ENCODE measurements at places on chromosomes 11 and 22.
A peak's percentile ranks its signal among the peaks of the same experiment; 100 is the strongest.

DNA sequence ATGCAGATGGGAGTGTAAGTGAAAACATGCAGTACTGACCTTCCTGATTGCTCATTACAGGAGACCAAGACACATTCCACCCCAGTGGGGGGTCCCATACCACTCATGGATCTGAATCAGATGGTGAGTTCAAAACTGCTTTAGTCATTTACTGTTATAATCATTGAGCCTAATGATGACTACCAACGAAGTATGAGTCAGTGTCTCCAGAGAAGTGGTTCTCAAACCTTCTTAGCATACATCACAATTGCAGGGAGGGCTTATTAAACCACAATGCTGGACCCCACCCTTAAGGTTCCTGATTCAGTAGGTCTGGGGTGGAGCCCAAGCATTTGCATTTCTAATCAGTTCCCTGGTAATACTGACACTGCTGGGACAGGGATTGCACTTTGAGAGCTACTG is 75.8 kb downstream of the CD44 start:
- peak; percentile 98 for DNase-seq

DNA sequence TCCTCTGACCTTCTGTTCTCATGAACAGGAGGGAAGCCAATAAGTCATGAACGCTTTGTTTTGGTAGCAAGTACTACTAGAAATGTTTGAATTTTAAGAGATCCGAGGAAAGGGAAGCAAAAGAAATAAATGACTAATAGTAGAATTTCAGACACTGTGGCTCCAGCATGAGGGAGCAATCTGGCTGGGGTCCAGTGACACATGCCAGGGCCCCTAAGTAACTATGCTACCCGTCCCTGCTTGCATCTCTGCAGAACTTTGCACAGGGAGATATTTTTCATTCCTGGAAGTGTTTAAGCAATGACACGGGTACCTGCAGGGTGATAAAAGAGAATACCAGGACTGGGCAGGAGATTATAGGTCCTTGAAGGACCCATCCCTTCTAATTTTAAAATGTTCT is 7.3 kb upstream of the ADAMTS8 start:
- DNase-seq = peak; percentile 66

DNA sequence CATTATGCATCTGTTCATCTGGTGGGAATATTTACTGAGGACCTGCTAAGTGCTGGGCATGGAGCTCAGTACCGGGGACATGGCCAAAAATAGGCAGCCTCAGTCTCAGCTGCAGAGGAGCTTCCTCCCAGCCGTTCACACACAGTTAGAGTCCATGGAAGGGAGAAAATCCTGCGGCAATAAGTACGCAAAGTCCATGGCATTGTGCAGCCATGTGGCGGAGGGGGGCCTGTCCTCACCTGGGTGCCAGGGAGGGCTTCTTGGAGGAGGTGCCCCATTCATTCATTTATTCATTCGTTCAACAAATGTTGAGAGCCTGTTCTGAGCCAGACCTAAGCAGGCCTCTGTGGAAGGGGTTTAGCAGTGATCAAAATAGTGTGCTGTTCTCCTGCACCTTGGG is 59.3 kb upstream of the ANO1 start:
- DNase-seq = no peak

DNA sequence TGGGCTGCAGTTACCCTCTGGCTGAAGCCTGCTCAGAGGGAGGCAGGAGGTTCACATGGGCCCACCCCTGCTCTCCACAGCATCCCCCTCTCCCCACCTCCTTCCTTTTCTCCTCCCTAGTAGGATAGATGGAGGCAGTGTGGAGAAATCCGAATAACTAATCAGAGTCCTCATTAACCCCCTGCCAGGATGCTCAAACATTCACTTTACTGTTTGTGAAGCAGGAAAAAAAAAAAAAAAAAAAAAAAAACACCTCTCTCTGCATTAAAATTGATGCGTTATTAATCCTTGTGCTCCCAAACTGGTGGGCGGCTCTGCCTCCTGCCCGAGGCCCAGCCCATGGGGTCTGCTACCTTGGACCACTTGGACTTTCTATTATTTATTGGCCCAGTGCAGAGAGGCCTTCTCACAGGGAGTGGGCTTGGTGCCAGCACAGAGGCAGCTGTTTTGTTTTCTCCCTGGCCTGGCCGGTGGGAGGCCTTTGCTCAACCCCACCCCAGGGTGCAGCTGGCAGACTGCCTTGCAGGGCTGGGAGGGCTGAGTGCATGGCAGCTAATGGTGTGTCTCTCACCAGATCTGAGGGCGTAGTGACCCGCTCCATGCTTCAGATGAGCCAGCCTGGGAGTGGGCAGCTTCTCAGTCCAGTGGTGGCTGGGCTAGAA is 150.7 kb downstream of the PKNOX2 start:
- DNase-seq = no peak

GRCh38 chr22:38817196-38817595 is 23.3 kb upstream of the DNAL4 start:
- DNase-seq = no peak

DNA sequence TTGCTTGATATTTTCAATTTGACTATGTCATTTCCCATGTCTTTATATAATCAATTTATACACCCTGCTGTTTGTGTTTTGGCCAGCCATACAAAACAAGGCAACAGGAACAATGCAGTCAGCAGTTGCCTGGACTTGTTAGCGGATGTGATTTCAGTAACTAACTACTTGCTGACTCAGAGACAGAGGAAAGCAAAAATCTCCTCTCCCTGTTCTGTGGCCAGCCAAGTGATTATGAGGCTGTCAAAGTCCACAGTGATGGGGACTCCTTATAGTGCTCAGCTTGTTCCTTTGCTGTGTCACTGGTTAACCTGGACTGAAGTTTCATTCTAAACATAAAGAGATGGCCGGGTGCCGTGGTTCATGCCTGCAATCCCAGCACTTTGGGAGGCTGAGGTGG is 32.6 kb upstream of the APLP2 start:
- DNase-seq = peak; percentile 66

DNA sequence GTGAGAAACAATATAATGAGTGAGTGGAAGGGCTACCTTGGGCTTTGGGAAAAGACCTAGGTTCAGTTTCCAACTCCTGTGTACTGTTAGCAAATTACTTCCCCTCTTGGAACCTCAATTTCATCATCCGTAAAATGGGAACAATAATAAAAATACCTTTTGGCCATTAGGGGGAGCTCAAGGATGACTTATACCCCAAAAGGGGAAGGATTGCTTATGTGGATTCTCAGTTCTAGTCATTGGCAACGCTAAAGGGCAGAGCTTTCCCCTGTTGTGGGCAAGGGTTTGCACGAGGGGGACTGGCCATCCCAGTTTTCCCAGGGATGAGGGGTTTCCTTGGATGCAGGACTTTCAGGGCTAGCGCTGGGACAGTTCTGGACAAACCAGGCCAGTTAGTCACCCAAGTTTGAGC is 3.1 kb upstream of the COMMD9 start:
- peak; percentile 60 for DNase-seq

GRCh38 chr11:57639321-57640067 is 10.2 kb downstream of the YPEL4 start:
- DNase-seq = peak; percentile 63

DNA sequence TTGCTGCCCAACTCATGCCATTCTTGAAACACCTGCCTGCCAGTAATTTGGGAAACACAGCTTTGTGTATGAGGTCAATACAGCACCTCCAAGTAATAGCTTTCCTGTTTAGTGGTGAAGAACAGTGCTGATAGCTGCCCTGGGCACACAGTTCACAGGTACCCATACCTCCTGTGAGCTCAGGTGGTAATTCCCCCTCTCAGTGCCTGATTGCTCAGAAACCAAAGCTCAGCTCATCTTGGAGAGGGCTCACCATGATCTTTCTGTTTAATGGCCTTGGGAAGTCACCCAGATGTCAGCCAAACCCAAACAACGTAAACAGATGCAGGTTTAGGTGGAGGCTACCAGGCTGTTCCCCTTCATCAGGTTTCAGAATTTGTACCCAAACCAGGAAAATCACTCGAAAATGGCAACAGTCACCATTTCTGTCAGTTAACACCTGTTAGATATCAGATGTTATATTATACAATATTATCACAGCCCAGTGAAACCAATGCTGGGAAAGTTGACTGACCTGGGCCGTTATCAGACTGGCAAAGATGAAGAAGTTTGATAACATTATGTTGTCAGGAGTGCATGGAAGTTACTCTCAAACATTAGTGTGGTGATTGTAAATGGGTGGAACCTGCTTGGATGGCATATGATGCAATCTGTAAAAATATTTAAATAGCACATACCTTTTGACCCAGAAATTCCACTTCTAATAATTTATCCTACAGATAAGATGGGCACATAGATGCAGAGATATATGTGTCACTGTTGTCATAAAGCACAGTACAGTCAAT is 18.9 kb downstream of the VSTM5 start:
- no peak for DNase-seq

DNA sequence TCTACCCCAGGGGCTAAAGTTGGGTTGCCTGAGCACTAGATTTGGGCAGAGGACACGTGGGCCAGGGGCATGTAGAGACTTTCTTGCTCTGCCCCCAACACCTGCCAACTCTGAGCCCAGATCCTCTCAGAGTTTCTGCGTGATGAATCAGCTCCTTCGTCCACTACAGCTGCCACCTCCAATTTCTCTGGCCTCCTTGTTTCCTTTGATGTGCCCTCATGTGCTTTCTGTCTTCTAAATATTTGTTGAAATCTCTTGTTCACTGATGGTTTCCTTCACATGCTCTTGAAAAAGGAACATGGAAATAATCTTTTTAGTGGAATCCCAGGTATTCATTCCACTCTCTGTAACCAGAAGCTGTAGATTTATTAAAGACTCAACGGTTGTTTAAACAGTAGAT is 8.0 kb downstream of the IZUMO1R start:
- no peak for DNase-seq

GRCh38 chr11:69834811-69835800 is 15.9 kb upstream of the FGF3 start:
- no peak for DNase-seq

GRCh38 chr11:87394924-87395323 is 357.2 kb downstream of the TMEM135 start:
- no peak for DNase-seq

DNA sequence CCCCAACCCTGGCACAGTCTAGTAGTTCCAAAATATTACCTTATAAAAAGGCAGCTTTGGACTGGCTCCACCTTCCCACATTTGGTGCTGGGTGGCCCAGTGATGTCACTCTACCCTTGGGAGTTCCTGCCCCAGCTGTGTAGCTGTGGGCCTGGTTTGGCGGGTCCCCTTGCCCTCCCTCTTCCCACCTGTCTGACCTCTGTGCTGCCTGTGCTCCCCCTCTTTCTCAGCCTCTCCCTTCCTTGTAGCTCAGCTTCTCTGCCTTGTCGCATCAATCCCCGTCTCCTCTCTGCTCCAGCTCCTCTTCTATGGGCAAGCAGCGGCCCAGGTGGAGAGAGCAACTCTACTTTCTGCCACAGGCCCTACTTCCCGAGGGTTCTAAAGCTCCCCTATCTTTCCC is 54.6 kb downstream of the CHRDL2 start:
- no peak for DNase-seq

DNA sequence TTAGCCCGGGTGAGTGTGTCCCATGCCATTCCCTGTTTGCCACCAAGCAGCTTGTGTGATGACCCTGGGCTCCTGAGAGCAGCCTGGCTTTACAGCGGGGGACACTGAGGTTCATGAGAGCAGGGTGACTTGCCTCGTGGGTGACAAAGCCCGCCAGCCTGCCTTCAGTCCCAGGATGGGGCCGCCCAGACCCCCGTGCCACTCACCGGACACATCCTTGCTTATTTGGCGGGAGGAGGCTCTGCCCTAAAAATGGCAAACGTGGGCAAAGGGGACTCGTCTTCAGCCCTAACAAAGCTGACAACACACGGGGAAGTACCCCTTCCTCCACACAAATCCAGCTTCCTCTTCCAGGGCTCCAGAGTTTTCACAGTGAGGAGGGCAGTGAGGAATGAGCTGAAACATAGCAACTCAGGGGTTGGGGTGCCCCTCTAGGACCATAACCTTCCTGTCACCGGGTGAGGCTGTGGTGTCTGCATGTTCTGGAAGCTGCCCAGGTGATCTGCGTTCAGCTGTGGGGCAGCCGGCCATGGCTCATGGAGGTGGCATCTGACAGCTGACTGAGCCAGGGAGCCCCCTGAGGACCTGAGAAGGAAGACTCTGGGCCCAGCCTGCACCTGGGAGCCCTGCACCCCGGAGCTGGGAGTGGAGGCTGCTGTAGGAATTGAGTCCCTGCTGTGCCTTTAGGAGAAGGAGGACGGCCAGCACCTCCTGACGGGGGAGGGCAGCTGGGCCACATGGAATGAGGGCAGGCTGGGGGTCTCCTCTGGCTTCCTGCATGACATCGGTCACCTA is 16.7 kb downstream of the RIBC2 start:
- DNase-seq = no peak

DNA sequence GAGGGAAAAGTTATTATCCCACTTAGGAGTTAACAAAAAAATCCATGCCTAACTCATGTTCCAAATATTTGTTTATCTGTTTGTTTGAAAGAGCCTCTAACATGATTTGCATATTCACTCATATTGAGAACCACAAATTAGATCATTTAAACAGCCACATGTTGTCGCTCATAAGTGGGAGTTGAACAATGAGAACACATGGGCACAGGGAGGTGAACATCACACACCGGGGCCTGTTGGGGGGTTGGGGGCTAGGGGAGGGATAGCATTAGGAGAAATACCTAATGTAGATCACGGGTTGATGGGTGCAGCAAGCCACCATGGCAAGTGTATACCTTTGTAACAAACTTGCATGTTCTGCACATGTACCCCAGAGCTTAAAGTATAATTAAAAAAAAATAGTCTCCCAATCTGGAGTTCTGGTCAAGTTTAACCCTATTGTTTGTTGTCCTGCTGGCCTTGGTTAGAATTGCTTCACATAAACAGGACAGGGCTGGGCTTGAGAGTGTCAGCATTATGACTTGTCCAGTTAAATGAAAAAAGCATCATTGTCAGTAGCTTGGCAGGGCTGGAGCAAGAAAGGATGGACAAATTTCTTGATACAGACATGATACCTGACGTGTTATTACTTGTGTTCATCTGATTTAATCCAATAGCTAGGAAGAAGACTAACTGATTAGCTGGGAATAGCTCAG is 57.8 kb upstream of the PSMA1 start:
- DNase-seq = no peak

DNA sequence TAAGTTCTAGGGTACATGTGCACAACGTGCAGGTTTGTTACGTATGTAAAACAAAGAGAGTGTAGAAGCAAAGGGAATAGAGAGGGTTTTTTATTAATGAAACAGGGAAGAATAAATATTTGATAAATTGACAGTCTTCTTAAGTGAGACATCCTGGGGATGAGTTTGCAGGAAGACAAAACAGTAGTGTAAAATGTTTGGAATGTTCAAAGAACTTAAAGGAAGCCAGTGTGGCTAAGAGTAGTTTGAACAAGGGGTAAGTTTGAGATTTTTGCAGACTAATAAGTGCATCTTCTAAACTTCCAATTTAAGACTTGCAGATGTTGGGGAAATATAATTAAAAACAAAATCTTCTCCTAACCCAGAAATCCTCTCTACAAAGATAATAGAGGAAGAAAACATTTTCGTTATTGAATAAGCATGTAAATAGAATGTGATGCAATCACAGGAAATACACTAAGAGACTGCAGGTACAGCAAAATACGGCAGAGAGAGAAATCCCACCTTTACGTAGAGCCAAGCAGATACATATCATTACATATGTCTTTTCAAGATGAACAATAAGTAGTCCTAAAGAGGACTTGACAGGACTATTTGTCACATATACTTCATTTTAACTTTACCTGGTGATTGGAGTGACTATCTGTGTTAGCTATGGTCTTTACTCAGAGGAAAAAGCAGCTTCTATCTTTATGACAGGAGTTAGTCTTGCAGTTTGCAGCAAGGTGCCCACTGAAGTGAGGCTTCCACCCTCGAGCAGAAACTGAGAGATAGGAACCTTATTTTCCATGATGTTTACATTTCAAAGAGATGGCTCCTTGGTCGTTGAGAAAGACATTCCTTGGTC is 402.1 kb downstream of the CNTN5 start:
- peak; percentile 7 for DNase-seq

GRCh38 chr22:46290843-46291785 is 5.6 kb upstream of the GTSE1 start:
- no peak for DNase-seq
